ENCODE measurements at places on chromosomes 2 and 18.
A peak's percentile ranks its signal among the peaks of the same experiment; 100 is the strongest.

GRCh38 chr2:224882291-224883171 is 159.7 kb downstream of the DOCK10 start:
- no peak for DNase-seq

GRCh38 chr2:100070078-100070477 is 72.3 kb downstream of the AFF3 start:
- no peak for DNase-seq

- DNase-seq, result peak; percentile 86
Measured at GRCh38 chr2:235594041-235594440, 100.2 kb downstream of the AGAP1 start.

- DNase-seq, result no peak
Measured at GRCh38 chr2:69164061-69164778, 151.2 kb downstream of the ANTXR1 start.

DNA sequence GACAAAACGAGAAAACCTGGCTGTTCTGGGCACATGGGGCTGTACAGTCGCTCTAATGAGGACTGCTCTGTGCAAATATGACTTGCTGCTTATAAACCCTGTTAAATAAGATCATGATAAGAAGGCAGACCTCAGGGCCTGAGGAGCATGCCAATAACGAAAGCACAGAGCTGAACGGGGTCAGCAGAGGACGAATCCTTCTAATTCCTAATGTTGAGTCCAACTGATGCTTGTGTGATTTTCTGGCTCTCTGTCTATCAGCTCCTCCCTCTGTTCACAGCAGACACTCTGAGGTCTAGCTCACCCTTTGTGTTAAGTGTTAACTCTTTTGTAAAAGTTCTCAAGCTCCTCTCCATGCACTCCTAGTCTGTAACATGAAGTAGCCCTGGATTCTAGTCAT is 167.2 kb upstream of the REV1 start:
- no peak for DNase-seq

DNA sequence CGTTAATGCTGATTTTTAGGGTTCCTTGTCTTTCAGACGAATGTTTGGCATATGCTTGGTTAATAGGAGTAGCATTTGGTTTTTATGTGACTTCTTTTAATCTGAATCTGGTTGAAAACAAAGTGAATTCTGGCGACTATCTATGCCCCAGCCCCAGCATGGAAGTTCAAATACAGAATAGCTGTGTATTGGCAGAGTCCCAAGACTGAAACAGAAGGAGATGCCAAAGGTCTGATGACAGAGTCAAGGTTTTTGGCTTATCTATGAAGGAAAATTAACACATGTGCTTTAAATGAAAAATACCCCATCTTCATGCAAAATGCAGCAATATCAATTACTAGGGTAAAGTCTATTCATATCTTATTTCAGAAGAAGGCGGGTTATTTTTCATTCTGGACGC is 734.8 kb upstream of the NXPH2 start:
- DNase-seq, result no peak

GRCh38 chr2:72920318-72921087 is 3.2 kb downstream of the EMX1 start:
- no peak for DNase-seq

GRCh38 chr18:76915456-76915855 is 93.1 kb downstream of the ZNF236 start:
- no peak for DNase-seq

DNA sequence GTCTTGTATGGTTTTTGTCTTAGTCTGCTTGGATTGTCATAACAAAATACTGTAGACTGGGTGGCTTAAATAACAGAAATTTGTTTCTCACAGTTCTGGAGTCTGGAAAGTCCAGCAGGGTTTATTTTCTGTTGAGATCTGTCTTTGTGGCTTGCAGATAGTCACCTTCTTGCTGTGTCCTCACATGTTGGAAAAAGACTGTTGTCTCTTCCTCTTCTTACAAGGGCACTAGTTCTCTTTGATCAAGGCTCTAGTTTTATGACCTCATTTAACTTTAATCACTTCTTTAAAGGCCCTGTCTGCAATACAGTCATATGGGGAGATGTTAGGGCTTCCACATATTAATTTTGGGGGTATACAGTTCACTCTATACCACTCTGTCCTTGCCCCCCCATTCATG is 56.5 kb downstream of the NBEAL1 start:
- no peak for DNase-seq

DNA sequence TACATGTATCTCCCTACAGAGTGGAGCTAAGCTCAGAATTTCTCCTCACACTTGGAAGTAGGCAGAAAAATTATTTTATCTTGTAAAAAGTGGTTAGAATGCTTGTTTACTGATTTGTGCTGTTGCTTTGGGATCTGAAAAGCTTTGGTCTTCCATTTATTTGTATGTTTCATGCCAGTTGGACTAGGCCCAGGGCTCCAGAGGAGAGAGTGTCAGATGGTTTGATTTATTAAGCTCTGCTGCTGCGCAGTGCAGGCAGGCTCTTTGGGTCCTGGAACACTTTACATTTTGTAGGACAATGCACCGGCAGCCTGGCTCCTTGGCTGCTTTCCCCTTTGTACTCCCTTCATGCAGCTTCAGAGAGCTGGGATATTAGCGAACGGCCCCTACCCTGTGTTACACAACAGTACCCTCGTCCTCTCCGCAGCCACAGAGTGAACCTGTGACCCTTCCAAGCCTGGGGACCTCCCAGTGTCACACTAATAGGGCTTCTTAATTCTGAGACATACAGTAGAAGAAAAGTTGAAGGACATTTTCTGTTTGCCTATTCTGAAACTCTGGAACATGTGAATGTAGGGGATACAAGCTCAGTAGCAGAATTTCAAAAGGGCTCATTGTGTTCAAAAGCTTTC is 56.7 kb upstream of the EML6 start:
- no peak for DNase-seq

- no peak for DNase-seq
Measured at GRCh38 chr2:239685556-239685955, 284.7 kb upstream of the HDAC4 start.
